ENCODE measurements at places on chromosomes 13 and 19. TPM values are rescaled to one million over a fixed set of nuclear protein-coding genes. Genes with fewer than 3 reads are reported as not detected.

Gene DAND5
- total RNA-seq: not detected

Gene ZNF541
- total RNA-seq: not detected

Gene ZNF443
- 0.95 TPM for total RNA-seq

Gene ZNF296
- total RNA-seq: 11.8 TPM

Gene F10
- total RNA-seq: not detected

Gene CCDC70
- total RNA-seq: not detected

Gene PTGIR
- not detected for total RNA-seq

Gene KLK14
- 0.68 TPM for total RNA-seq
